Putamen (tissue), 1 donor: ENCODE measurements at places on chromosomes 16 and 17.

- DNase-seq = no peak
Observed at GRCh38 chr16:85571813-85572619, 41.1 kb upstream of the GSE1 start.

- no peak for DNase-seq
Observed at GRCh38 chr17:62024866-62025265, 40.2 kb downstream of the MED13 start.

DNA sequence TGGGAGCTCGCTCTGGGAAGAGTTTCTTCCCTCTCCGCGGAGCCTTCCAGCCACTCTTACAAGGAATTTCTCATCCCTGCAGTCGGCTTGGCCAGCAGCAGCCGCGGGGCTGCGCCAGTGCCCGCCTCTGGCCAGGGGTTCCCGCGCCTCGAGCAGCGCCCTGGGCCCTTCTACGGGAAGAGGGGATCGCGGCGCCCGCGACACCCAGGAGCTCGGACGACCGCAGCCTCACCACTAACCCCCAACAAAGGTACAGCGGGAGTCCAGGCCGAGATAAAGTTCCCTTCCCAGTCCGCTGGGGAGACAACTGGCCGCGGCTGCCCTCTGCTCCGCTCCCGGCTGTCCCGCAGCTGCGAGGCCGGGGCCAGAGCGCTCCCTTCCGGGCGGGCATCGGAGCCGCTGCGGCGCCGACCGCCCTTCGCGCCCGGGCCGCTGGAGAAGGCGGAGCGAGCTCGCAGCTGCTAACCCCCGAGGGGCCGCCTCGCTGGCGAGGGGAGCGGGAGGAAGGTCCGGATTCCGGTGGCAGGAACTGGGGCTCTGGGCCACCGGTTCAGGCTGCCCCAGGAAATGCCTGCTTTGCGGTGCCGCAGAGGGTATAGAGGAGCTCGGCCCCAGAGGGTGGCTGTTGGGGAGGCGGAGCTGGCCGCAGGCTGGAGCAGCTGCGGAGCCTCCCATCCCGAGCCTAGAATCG lies 3.6 kb upstream of the HS3ST3B1 start:
- DNase-seq = no peak

DNA sequence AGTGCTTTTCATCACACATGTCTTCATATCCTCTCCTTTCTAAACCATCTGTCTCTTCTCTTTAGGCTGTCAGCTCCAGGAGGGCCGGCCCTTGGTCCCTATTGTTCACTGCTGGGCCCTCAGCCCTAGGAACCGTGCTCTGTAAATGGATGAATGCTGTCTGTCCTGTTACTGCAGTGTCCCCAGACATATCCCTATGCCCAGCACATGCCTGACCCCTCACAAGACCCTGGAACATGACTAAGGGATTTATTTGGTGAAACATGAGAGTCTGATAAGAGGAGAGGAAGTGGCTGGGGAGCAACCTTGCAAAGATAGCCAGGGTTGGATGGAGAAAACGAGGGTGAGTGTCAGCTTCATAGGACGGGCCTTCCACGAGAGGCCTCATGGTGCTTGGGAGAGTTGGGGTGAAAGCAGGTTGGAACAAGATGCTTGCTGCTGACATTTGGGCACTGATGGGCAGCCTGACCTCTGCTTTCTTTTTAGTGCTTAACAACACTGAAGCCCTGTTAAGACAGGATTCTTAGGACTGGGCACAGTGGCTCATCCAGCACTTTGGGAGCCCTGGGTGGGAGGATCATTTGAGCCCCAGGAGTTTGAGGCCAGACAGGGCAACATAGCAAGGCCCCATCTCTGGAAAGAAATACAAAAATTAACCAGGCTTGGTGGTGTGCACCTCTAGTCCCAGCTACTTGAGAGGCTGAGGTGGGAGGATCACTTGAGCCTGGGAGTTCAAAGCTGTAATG lies 39.0 kb downstream of the ABCC1 start:
- DNase-seq = no peak

DNA sequence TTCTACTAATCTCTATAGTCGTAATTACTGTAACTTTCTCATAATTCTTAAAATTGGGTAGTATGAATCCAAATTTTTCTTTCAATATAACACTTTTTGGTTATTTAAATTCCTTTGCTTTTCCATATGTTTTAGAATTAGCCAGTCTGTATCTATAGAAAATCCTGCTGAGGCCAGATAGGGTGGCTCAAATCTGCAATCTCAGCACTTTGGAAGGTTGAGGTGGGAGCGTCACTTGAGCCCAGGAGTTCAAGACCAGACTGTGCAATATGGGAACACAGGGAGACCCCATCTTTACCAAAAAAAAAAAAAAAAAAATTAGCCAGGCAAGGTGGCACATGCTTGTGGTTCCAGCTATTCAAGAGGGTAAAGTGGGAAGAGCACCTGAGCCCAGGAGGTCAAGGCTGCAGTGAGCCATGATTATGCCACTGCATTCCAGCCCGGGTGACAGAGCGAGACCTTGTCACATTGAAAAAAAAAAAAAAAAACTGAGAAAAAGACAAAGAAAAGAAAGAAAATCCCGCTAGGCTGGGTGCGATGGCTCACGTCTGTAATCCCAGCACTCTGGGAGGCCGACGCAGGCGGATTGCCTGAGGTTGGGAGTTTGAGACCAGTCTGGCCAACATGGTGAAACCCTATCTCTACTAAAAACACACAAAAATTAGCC lies 9.3 kb downstream of the TERF2 start:
- no peak for DNase-seq

DNA sequence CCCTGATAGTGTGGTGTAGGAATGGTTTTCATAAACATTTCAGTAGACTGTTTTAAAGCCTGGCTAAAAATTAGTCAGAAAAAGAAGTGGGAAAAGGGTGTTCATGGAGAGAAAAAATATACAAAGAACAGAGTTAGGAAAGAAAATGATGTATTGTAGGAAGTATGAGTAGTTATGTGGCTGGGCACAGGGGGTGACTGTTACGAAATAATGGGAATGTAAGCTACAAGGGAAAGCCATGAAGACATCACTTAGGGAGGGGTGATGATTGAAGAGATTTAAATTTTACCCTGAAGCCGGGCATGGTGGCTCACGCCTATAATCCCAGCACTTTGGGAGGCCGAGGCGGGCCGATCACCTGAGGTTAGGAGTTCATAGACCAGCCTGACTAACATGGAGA lies 55.3 kb downstream of the NUP88 start:
- DNase-seq = no peak

GRCh38 chr17:27858621-27859305 lies 34.4 kb downstream of the LYRM9 start:
- DNase-seq = no peak

DNA sequence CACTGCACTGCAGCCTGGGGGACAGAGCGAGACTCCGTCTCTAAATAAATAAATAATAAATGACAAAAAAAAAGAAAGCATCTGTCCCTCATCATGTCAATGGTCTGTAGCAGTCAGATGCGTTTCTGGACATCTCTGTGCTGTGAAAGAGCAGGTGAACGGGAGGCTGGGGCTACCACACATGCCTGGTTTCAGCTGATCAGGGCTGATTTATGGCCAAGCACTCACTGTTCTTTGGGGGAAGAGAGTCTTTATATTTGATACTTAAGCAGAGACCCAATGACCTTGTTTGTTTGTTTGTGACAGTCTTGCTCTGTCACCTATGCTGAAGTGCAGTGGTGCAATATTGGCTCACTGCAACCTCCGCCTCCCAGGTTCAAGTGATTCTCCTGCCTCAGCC lies 17.5 kb downstream of the KIAA0513 start:
- DNase-seq = no peak
